ENCODE measurements at places on chromosomes 16 and 17.

GRCh38 chr17:4566785-4567184 lies 6.4 kb upstream of the GGT6 start:
- peak; percentile 81 for DNase-seq

- DNase-seq: no peak
These were observed 25.0 kb downstream of the CRISPLD2 start for GRCh38 chr16:84844559-84845495.

DNA sequence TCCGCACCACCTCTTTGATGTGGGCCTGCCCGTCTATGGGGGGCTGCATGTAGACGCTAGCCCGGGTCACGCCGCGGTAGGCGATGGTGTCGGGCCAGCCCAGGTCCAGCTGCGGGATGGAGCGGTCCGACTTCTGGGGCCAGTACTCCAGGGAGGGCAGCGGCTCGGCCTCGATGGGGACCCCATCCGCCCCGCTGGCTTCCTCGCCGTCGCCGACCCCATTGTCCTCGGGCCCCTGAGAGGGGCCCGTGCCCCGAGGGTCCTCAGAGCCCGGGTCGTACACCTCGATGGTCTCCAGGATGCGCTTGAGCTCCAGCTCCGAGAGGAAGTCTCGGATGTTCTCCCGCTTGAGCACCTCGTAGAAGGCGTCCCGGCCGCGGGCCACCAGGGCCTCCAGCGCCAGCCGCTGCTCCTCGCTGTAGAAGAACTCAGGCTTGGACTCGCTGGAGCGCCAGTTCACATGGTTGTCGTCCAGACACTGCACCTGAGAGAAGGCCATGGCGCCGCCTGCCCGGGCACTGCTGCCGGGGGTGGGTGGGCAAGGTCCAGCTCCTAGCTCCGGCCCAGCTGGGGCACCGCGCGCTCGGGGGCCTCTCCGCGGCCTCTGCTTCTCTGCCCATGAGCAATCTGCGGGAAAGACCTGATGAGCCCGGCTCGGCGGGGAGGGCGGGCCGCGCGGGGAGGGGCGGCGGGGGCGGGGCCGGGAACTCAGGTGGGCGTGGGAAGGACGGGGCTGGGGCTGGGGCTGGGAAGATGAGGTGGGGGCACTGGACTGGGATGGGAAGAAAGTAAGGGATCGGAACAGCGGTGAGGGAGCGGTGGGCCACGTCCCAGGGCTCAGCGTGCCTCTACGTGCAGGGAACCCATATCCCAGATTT lies 782 bp downstream of the FAM83G start:
- DNase-seq: peak; percentile 57

- peak; percentile 64 for DNase-seq
These were observed 105.0 kb downstream of the XYLT1 start for GRCh38 chr16:17365591-17366298.

DNA sequence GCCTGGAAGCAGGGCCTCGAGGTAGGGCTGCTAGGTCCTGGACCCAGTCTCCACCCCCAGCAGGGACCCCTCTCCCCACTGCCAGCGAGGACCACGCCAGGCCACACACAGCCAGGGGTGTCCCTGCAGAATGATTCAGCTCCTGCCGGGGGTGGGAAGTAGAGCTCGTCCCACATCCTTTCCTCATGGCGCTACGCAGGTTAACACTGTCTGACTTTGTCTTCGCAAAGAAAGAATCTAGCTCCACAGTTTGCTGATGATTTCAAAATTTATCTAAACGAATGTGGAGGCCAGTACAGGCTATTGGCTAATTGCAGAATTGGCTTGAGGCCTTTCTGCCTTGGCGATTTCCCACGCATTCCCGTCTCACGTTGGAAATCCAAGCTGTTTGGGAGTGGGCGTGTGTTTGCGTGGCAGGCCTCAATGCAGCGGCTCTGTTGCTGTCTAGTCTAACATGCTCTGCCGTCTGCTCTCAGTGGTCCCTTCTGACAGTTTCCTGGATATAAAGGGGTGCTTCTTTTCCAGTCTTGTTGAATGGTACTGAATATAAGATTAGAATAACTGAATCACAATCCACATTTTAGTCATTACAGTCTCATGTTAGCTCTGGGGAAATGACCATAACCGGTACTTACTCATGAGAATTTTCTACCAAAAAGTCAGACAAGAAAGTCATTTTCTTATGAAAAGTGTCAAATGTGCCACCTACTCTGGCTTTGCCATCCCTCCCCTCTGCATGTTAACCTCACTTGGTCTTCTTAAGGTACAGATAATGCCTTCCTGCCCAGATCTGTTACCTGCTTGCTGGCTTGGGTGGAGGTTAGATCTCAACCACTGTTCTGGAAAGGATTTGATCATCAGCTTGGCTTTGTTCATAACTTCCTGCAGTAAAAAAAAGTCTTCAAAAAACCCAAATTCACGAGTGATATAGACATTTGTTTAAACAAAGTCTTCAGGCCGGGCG lies 252.4 kb downstream of the NTN1 start:
- DNase-seq: no peak
